Uterus (tissue), 4 donors: ENCODE measurements at places on chromosomes 13 and 19. TPM values are rescaled to one million over a fixed set of nuclear protein-coding genes. Genes with fewer than 3 reads are reported as not detected.

- no peaks in the 10 kb centered on the region for H3K27me3 ChIP-seq
- no peak overlapping the region for H3K27ac ChIP-seq
- no peaks in the 10 kb centered on the region for H3K36me3 ChIP-seq
- DNase-seq: no peak
- peaks cover 12% of the 10 kb centered on the region for H3K4me1 ChIP-seq
Observed at GRCh38 chr19:46926170-46927071, 65.6 kb downstream of the ARHGAP35 start.

GRCh38 chr13:40031031-40031430 lies 375.6 kb downstream of the COG6 start:
- no peaks in the 10 kb centered on the region for H3K36me3 ChIP-seq
- no peak for DNase-seq
- H3K27ac ChIP-seq: peak overlapping the region; percentile 26
- no peak overlapping the region for H3K4me3 ChIP-seq

GRCh38 chr19:5115351-5115750 lies 146.4 kb downstream of the KDM4B start:
- no peaks in the 10 kb centered on the region for H3K4me1 ChIP-seq
- no peak for DNase-seq
- no peaks in the 10 kb centered on the region for H3K36me3 ChIP-seq
- H3K27me3 ChIP-seq: no peaks in the 10 kb centered on the region
- H3K4me3 ChIP-seq: no peak overlapping the region

DNA sequence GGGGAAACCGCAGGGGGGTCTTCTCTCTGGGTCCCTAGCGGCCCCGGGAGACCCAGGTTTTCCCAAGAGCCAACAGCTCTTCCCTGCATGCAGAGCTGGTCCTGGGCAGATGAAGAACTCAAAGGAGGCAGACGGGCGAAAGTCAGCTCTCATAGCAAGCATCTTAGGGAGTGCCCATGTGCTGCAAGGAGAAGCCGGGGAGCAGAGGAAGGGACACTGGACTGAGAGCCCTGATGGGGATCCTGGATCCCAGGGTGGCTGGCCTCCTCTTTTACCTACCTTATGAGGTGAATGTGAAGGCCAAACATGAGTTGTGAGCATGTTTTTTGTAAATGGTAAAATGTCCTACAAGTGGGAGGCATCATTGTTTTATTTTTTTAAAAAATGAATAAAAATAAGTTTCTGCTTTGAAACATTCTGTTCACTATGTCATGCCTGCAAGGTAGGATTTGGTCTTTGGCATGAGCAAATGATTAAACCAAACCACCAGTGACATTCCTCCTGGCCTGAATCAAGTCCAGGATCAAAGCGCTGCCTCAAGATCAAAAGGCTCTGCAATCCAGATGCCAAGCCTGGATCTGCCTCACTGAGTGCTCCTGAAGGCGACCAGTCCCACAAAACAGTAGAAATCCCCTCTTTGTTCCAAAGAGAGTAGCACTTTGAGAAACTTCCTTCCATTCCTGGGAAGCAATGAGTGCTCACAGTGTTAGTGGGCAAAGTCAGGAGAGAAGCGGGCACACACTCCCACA lies 92.2 kb upstream of the SERP2 start:
- no peaks in the 10 kb centered on the region for H3K27me3 ChIP-seq
- DNase-seq: no peak
- H3K36me3 ChIP-seq: no peaks in the 10 kb centered on the region
- H3K4me3 ChIP-seq: no peak overlapping the region
- no peak overlapping the region for H3K27ac ChIP-seq

DNA sequence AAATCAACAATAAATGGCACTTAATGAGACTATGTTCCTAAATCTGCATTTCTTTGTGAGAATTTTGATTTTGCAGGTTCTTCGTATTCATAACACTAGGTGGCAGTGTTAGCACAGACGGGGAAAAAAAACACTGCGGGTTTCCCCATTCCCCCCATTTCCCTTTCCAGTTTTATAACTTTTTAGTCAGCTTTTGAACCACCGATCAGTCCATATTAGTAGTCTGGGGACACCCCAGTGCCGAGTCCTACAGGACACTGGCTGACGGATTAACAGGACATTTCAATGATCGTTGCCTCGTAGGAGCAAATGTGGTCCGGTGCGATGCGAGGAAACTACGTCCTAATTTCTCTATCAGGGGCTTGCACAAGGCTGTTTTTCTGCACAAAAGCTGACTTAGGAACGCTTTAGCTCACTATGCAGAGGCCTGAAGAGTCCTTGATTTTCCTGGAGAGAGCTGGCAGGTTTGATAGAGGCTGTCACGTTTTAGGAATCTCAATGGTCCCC lies 234.3 kb downstream of the LMO7 start:
- peak overlapping the region; percentile 27 for H3K4me3 ChIP-seq
- H3K27me3 ChIP-seq: no peaks in the 10 kb centered on the region
- H3K36me3 ChIP-seq: no peaks in the 10 kb centered on the region
- H3K4me1 ChIP-seq: no peaks in the 10 kb centered on the region

The NFIX gene
- 381 TPM for total RNA-seq

GRCh38 chr19:4199699-4200293 lies 17.3 kb downstream of the ANKRD24 start:
- H3K4me1 ChIP-seq: peaks cover 8% of the 10 kb centered on the region
- no peak overlapping the region for H3K4me3 ChIP-seq
- DNase-seq: no peak
- no peaks in the 10 kb centered on the region for H3K36me3 ChIP-seq
- H3K27me3 ChIP-seq: peaks cover 16% of the 10 kb centered on the region

The PPP1R37 gene
- total RNA-seq: 43.8 TPM

The CBY2 gene
- total RNA-seq: not detected
